ENCODE measurements at places on chromosomes 11 and 22. TPM values are rescaled to one million over a fixed set of nuclear protein-coding genes. Genes with fewer than 3 reads are reported as not detected.

- H3K36me3 ChIP-seq, result no peaks in the 10 kb centered on the region
- peaks cover 2% of the 10 kb centered on the region for H3K4me1 ChIP-seq
- no peak overlapping the region for H3K4me3 ChIP-seq
- H3K27ac ChIP-seq, result no peak overlapping the region
Observed at GRCh38 chr11:44816761-44817160, 90.0 kb downstream of the TSPAN18 start.

DNA sequence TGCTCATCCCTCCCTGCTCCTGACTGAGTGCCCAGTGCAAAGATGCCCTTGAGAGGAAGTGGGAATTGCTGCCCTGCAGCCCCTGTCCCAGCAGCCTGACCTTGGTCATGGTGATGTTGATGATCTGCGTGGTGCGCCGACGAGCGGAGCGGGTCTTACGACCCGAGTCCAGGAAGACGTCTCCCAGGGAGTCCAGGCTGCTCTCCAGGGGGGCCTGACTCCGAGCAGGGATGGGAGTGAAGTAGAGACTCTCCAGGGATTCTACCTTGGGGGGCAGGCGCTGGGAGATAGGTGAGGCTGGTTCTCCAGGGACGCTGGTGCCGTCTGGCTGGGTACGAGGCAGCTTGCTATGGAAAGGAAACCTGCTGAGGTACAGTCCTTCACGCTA, 8.4 kb downstream of the IL18BP start:
- no peak for DNase-seq
- H3K4me1 ChIP-seq, result no peaks in the 10 kb centered on the region
- H3K4me3 ChIP-seq, result no peak overlapping the region
- H3K36me3 ChIP-seq, result peaks cover 94% of the 10 kb centered on the region
- H3K27me3 ChIP-seq, result no peaks in the 10 kb centered on the region

DNA sequence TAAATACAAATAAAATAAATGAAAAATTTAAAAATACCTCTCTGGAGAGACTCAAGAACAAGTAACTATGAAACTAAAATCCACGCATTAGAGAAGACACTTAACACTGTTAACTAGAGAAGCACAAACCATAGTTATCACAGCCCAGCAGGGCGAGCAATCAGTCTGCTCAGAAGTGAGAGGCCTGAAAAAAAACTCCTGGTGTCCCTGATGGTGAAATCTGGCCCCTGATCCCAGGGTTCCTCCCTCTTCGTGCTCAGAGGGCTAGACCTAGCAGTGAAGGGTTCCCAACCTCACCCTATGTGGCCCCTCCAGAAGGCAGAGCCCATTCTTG, 49.7 kb upstream of the VPREB1 start:
- no peak for DNase-seq
- no peak overlapping the region for H3K4me3 ChIP-seq
- no peaks in the 10 kb centered on the region for H3K4me1 ChIP-seq
- peaks cover 29% of the 10 kb centered on the region for H3K27me3 ChIP-seq
- H3K27ac ChIP-seq, result no peak overlapping the region

GRCh38 chr22:37386441-37386840, 40.8 kb downstream of the ELFN2 start:
- H3K27me3 ChIP-seq, result no peaks in the 10 kb centered on the region
- no peak overlapping the region for H3K27ac ChIP-seq
- H3K4me1 ChIP-seq, result peaks cover 4% of the 10 kb centered on the region
- DNase-seq, result no peak

The SCO2 gene
- total RNA-seq, result 1.3 TPM

- H3K4me1 ChIP-seq, result no peaks in the 10 kb centered on the region
- H3K4me3 ChIP-seq, result no peak overlapping the region
- no peaks in the 10 kb centered on the region for H3K36me3 ChIP-seq
- H3K27me3 ChIP-seq, result peaks cover 4% of the 10 kb centered on the region
- DNase-seq, result no peak
- no peak overlapping the region for H3K27ac ChIP-seq
Observed at GRCh38 chr11:17633279-17633986, 85.9 kb upstream of the MYOD1 start.

DNA sequence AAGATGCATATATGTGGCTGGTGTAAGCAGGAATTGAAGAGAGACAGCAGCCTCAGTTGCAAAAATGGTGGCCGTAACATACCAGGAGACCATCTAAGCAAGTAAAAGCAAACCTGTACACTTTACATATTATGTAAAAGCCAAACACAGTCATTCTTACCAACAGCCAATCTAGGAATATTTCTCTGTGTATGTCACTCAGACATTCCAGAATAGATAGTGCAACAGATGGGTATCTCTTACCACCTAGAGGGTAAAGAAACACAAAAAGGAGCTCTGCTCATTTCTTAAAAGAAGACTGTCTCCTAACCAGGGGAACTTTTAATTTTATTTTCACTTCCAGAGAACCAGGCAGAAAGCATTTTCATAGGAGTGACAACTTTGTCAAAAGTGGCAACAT, 38.7 kb downstream of the GLYAT start:
- H3K4me3 ChIP-seq, result no peak overlapping the region
- H3K27me3 ChIP-seq, result no peaks in the 10 kb centered on the region
- no peaks in the 10 kb centered on the region for H3K36me3 ChIP-seq
- no peak overlapping the region for H3K27ac ChIP-seq

The FOLR2 gene
- not detected for total RNA-seq

The LDHA gene
- total RNA-seq, result 2,567 TPM

The A4GALT gene
- total RNA-seq, result 1.6 TPM

The TMEM191B gene
- total RNA-seq, result 0.28 TPM

The INPPL1 gene
- 27.4 TPM for total RNA-seq

DNA sequence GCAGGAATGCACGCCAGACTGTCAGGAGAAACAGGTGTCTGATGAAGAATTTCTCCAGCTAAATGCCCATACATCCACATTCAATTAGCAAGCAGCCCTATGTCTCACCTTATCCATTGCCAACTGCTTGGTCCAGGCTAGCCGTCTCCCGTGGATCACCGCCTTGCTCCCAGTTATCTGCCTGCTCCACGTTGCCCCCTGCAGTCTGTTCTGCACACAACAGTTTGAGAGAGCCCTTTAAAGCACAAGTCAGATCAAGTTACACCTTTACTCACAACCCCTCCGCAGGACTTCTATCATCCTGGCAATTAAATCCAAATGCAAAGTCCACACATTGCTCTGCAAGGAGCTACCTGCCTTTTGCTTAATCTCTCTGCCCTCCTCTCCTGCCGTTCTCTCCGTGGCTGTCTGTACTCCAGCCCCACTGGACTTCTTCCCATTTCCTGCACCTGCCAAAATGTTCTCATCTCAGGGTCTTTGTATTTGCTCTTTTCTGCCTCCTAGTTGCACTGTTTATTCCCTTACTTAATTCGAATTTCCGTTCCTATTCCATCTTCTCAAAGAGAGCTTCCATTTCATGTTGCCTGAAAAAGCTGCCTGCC, 185.3 kb upstream of the LARGE1 start:
- H3K27ac ChIP-seq, result no peak overlapping the region
- H3K4me3 ChIP-seq, result no peak overlapping the region
- no peaks in the 10 kb centered on the region for H3K4me1 ChIP-seq
- DNase-seq, result no peak
- H3K36me3 ChIP-seq, result no peaks in the 10 kb centered on the region

DNA sequence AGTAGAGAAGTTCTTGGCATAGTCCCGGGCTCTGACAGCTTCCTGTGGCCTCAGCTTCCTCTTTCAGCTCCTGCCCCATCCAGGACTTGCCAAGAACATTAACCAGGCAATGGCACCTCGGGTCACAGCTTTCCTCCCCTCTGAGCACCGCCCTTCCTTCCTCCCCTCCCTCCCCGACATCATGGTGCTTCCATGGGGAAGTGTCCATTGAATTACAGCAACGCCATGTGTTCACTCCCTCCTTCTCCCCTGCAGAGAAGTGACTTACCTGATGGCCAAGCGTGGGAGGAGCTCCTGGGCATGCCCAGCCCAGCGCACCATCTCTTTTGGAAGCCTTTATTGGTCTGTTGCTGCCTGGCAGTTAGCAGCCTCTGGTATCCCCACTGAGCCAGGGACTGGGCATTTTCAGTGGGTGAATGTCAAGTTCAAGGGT, 25.8 kb upstream of the DAGLA start:
- H3K4me1 ChIP-seq, result no peaks in the 10 kb centered on the region
- no peak overlapping the region for H3K27ac ChIP-seq
- H3K27me3 ChIP-seq, result peaks cover 32% of the 10 kb centered on the region

DNA sequence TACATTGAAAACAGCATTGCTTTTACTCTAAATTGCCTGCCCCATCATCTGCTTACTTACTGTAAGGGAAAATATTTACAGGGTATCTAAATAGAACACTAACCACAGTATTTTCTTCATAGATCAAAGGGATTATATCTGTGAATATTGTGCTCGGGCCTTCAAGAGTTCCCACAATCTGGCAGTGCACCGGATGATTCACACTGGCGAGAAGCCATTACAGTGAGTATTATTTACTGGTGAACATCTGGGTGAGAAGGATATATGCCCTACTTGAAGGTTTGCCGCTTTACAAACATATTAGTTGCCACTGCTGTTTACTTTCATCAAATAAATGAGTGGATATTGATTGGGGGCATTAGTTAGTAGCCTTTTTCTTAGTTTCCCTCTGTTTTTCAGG, 5.9 kb upstream of the CNTF start:
- peaks cover 4% of the 10 kb centered on the region for H3K4me1 ChIP-seq
- no peak overlapping the region for H3K27ac ChIP-seq
- H3K27me3 ChIP-seq, result no peaks in the 10 kb centered on the region

The ARHGAP8 gene
- 0.18 TPM for total RNA-seq

GRCh38 chr11:64874308-64875240, 3.8 kb downstream of the EHD1 start:
- no peaks in the 10 kb centered on the region for H3K27me3 ChIP-seq
- peak; percentile 47 for DNase-seq
- H3K4me1 ChIP-seq, result peaks cover 38% of the 10 kb centered on the region
- no peak overlapping the region for H3K4me3 ChIP-seq
- peaks cover 40% of the 10 kb centered on the region for H3K36me3 ChIP-seq

- H3K4me3 ChIP-seq, result no peak overlapping the region
- H3K27me3 ChIP-seq, result no peaks in the 10 kb centered on the region
Observed at GRCh38 chr11:30254307-30255298, 23.8 kb downstream of the FSHB start.

GRCh38 chr11:112182867-112183266, 7.6 kb downstream of the BCO2 start:
- H3K27ac ChIP-seq, result no peak overlapping the region
- H3K36me3 ChIP-seq, result no peaks in the 10 kb centered on the region
- peaks cover 3% of the 10 kb centered on the region for H3K4me1 ChIP-seq
- DNase-seq, result no peak

DNA sequence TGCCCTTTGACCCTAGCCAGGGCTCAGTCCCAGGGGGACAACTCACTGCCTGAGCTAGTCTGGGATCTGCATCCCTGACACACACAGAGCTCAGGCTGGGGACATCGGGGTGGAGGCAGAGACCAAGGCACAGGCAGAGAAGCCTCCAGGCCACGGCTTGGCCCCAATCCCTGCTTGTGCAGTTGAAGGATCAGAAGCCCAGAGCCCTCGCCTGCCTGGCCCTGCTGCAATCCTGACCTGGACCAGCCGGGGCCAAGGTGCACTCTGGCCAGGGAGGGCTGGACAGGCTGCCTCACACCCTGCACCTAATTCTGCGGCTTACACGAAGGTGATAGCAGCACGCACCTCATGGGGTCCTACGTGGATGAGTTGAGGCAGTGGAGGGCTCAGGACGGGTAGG, 34.6 kb downstream of the WNT7B start:
- H3K27me3 ChIP-seq, result peaks cover 18% of the 10 kb centered on the region
- H3K27ac ChIP-seq, result no peak overlapping the region
- DNase-seq, result no peak

The CREB3L1 gene
- 10.0 TPM for total RNA-seq

The GSTT2B gene
- total RNA-seq, result 13.1 TPM

DNA sequence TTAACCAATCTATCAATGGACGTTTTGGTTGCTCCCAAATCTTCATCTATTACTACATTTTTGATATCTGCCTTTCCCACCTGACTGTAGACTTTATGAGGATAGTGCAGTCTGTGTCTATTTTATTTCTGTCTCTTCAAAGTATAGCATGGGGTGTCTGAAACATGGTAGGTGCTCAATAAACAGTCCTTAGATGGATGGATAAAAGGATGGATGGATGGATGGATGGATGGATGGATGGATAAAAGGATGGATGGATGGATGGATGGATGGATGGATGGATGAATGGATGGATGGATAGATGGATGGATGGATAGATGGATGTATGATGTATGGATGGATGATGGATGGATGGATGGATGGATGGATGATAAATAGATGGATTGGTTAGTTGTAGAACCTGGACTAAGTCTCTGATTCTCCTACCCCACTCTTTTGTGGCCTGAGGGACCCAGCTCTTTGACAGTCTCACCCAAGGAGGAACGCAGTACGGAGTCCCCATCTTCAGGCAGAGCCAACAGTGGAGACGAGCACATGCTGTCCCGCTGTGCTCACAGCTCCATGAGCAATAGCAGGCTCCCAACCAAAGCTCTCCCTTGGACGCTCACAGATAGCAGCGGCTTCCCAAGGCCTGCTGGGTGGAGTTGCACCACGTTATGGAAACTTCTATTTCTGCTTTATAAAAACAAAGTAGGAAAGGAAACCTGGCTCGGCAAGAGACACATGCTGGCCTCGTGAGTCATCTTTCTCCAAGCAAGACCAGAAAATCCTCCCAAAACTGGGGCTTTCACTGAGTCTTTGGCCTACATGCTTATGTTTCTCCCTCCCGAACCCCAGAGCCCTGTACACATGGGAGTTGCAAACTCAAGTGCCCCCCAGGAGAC, 448.0 kb downstream of the MIAT start:
- peaks cover 6% of the 10 kb centered on the region for H3K4me1 ChIP-seq
- DNase-seq, result peak; percentile 86
- 0 out of 2 replicates have a peak overlapping the region, but pooled peaks have one; percentile 51 for H3K27ac ChIP-seq
- H3K36me3 ChIP-seq, result no peaks in the 10 kb centered on the region

DNA sequence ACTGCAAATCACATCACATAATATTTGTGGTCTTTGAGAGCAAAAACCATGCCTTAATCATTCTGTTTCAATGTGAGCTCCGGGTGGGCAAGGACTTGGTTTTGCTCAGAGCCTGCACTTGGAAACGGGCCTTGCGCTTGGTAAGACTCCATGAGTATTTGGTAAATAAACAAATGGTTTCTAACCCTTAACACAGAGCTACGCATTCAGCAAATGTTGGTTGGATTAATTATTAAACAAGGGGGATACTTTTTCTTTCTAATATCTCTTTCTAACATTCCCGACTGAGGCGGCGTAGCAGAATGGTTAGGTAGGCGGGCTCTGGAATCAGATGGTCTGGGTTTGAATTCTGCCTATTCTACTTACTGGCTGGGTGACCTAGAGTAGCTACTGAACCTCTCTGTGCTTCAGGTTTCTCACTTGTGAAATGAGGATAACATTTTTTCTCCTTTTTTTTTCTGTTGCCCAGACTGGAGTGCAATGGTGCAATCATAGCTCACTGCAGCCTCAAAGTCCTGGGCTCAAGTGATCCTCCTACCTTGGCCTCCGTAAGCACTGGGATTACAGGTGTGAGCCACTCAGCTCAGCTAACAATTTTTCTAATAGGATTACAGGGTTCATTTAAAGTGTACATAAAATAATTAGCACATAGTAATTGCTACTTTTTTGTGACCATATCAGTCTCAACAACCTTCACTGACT, 3.4 kb upstream of the FAM83F start:
- no peak overlapping the region for H3K4me3 ChIP-seq
- no peaks in the 10 kb centered on the region for H3K4me1 ChIP-seq
- no peak overlapping the region for H3K27ac ChIP-seq
- no peaks in the 10 kb centered on the region for H3K36me3 ChIP-seq

The NXPE1 gene
- total RNA-seq, result not detected

The MAML2 gene
- total RNA-seq, result 18.1 TPM

GRCh38 chr22:37137903-37138665, 11.6 kb downstream of the IL2RB start:
- no peaks in the 10 kb centered on the region for H3K4me1 ChIP-seq
- no peak overlapping the region for H3K27ac ChIP-seq
- H3K4me3 ChIP-seq, result no peak overlapping the region
- no peak for DNase-seq

The PKP3 gene
- total RNA-seq, result 2.2 TPM

The TSG101 gene
- 67.4 TPM for total RNA-seq

Data from IMR-90 (cell line).